ENCODE measurements at places on chromosomes 1 and 21.

DNA sequence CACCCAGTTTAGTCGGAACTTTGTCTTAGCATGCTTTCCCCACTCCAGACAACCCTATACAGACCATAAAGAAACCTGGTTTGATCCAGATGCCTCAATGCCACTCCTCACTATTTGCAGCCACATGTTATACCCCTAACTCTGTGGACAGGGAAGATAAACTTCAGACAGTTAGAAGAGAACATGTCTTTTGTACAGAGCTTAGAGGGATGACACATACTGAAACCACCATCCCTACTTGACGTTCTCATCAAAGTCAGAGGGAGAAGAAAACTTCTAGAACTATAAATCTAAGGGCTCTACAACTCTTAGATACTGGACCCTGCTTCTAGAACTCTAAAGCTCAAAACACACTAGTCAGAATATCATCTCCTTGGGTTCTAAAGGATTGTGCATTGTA is 3.7 kb downstream of the SYT6 start:
- DNase-seq = no peak

DNA sequence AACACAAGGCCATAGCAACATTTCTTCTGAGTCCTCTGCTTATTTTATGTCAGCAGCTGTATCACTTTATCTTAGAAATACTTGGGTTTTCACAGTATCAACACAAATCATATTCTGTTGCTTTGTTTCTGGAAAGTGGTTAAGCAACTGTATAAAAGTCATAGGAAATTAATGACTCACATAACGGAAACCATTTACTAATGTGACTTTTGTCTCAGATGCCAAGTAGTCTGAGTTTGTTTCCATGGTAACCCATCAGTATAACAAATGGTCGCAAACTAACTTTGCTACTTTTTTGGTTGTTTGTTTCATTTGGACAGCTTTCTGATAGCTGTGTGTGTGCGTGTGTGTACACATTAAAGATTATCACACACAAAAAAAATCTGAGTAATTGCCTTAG is 31.1 kb downstream of the EEIG2 start:
- peak; percentile 87 for DNase-seq

DNA sequence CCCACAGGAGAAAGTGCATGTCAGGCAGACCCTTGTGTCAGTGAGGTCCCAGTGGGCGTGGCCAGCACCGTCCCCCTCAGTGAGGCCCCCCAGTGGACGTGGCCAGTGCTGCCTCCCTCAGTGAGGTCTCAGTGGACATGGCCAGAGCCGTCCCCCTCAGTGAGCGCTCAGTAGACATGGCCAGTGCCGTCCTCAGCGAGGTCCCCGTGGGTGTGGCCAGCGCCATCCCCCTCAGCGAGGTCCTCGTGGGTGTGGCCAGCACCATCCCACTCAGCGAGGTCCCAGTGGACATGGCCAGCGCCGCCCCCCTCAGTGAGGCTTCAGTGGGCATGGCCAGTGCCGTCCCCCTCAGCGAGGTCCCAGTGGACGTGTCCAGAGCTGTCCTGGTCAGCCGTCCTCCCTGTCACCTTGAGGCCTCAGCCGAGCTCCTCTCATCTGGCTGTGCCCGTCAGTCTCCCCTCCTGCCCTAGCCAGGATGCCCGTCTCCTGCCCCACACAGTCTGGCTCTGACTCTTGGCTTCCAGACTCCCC is 35.5 kb downstream of the PDE9A start:
- no peak for DNase-seq

- DNase-seq = no peak
Measured at GRCh38 chr1:101971304-101971703, 25.4 kb downstream of the OLFM3 start.

DNA sequence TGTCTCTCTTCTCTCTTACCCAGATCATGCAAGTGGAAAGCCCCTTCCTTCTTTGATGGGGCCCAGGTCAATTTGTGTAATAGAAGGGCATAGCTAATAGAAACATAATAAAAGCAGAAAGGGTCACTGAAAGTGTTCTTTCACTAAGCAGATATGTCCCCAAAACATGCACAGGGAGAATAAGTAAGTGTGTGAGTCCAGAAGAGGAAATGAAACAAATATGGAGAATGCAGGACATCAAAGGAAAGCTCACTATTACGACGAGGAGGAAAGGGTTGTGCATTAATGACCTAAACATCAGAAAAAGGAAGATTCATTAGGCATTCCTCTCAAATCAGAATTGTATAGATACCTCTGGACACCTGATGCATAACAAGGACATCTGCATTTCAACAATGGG is 81.4 kb upstream of the SMYD2 start:
- no peak for DNase-seq

DNA sequence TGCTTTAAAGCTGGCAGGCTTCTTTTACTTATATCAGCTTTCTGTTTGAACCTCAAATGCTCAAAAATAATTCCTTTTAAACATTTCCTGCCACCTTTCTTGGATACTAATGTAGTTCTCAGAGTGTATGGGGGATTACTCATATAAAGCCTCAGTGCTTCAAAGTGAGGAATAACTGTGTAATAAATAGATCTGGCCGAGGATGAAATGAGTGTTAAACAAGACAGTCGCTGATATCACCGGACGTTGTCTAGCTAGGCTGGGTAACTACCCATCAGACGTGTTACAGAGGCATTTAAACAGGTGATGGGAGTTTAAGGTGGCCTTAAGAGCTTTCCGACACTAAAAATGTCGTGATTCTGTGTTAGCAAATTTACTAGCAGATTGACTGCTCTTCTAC is 53.1 kb downstream of the VANGL2 start:
- DNase-seq = no peak

DNA sequence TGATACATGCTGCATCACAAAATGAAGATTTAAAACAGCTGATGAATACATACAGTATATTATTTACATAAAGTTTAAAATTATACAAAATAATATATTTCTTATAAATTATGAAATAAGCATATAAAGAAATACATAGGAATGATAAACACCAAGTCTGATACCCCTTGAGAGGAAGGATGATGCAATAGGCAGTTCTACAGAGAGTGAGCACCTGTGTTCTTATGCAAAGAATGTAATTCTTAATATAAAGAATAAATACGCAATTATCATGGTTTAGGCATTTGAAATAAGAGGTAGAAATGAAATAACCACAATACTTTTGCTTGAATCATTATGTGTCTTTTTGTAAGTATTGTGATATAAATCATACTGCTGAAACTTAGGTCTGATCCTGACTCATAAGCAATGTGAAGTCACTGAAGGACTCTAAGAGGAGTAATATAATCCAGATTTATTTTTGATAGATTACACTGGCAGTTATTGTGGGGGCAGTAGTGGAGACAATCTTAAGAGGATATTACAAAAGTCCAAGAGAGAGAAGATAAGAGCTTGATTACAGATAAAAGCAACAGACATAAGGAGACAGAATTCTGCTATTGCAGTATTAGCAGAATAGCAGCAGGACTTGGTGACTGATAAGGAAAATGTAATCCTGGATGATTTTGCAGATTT is 39.0 kb downstream of the TTLL7 start:
- no peak for DNase-seq

GRCh38 chr1:165367375-165367993 is 11.0 kb upstream of the LMX1A start:
- DNase-seq = peak; percentile 74

GRCh38 chr1:211327346-211327921 is 801 bp downstream of the TRAF5 start:
- DNase-seq = peak; percentile 39

DNA sequence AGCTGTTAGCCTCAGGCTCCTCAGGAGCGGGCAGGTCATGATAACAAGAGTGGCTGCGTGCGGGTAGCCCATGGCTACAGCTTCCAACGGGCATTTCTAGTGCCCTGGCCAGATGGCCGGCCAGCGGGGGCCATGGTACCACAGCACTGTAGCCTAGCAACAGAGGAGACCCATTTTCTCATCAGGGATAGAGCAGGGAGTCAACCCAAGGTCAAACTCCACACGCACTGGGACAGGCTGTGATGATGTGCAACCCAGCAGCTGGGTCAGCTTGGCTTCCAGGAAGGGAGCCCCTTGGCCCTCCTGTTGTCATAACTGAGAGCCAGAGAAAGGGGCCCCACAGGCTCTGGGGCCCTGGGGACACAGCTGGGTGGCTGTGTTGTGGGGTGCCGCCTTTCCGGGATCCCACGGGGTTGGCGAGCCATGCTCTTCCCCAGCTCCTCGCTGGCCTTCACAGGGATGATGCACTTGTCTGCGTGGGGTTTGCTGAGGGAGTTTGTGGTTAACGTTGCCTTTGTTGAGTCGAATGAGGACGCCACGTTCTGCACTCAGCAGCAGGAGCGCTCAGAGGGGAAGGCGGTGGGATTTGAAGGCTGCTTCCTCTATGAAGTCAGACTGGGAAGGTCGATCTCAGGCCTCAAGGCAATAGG is 46.3 kb downstream of the COL18A1 start:
- DNase-seq = no peak

- DNase-seq = no peak
Measured at GRCh38 chr1:36164361-36164760, 8.4 kb downstream of the MAP7D1 start.

DNA sequence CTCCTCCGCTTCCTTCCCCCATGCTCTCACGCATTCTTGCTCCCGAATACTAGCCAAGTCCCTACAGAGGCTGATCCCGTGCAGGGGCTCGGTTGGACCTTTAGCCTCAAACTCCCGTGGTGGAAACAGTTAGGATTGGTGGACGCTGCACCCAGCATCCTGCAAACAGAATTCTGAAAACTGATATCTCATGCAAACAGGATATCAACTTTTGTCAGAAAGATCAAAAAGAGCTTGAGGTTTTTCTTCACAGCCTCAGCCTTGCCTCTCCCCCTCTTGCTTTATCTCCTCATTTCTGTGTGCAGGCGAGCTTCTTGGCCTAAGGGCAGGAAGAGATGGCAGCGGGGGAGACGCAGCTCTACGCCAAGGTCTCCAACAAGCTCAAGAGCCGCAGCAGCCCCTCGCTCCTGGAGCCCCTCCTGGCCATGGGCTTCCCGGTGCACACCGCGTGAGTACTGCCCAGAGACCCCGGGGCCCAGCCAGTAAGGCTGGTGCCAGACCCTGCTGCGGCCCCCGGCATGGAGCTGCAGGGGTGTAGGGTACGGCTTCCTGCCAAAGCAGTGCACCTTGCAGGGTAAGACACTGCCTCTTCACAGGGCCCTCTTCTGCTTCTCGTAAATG is at the start of gene UBASH3A:
Gene UBASH3A, plus strand, starts transcription at position 292 of the 621 bp plus-strand sequence. Its CDS starts 44 bp downstream, at position 336.
- DNase-seq = peak; percentile 66

DNA sequence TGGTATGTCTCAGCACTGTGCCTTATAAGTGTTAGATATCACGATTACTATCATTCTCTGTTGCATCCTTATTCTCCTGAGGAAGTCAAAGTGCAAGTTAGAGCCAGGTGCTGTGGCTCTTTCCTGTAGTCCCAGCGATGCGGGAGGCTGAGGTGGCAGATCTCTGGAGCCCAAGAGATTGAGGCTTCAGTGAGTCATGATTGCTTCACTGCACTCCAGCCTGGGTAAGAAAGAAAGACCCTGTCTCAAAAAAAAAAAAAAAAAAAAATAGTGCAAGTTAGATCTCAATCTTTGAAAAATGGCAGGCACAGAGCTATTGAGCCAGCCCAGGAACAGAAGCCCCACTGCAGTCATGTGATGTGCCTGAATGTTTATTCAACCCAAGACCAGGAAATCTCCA is 147.8 kb upstream of the POGK start:
- no peak for DNase-seq

DNA sequence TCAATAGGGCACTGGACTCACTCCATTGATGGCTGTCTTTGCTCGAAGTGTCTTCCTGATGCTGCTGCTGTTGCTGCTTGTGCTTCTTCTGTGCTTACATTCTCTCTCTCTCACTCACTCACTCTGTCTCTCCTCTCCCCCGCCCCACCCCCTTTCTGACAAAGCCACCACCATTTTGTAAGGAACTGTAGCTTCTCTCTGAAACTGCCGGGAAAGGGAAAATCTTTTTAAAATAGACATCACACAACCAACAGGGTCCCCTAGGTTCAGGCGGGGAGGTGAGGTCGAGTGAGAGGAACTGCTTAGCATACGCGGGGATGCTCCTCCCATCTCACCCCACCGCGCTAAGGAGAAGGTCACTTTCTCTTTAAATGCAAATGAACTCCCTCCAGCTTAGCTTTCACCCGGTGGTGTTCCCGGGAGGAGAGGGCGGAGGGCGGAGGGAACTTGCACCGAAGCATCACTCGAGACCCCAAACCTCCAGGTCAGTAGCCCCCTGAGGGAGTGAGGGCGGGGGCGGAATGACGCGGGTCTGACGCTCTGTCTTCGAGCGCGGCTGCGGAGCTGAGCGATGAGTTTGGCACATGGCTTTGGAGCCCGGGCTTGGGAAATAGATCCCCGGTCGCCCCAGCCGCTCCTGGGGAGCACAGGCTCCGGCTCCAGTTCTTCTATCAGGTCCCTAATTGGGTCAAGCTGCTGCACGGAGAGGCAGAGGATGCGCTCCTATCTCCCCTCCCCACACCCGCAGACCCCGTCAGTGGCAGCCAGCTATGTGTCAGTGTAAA is at the start of gene CCDC28B:
Gene CCDC28B, plus strand, starts transcription at position 370 of the 785 bp plus-strand sequence. CDS start 1,341 bp downstream, outside the sequence.
- DNase-seq = peak; percentile 64

- DNase-seq = no peak
Measured at GRCh38 chr1:235138821-235139220, 10.2 kb upstream of the TOMM20 start.

GRCh38 chr21:40639616-40640194 is 207.3 kb downstream of the DSCAM start:
- DNase-seq = no peak

DNA sequence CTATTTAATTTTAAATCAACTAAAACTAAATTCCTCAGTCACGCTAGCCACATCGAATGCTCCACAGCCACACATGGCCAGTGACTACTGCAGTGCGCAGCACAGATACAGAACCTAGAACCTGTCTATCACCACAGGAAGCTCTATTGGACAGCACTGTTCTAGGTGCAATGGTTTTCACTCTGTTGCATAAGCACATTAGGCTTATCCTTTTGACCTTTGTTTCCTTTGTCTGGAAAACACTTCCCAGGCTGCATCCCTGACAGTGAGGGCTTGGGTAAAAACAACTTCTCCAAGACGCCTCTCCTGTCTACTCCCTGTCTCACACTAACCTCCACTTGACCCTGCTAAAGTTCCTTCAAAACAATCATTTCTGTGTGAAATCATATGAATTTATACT is 33.6 kb upstream of the RAP1GAP start:
- DNase-seq = no peak

DNA sequence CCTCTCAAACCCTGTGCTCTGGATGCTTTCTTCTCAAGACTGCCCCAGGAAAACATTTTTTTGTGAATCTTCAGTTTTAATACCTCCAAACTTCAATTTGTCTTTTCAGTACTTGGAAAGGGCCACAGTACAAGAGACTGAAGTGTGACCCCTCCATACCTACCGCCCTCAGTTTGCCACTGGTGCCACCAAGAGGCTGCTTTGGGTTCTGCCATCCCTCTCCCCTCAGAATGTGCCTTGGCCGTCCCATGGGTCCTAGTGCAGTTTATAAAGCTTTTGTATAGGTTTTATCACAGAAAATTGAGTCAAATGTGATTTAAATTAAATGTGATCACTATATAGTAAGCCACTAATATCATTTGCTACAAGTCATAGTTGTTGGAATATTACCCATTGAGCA is 60.8 kb upstream of the PGD start:
- peak; percentile 48 for DNase-seq

All from CD4-positive, alpha-beta T cell treated with Interleukin-10 for 1 hour (primary cell).